WTC11 (cell line): ENCODE measurements at places on chromosomes 11 and 22. TPM values are rescaled to one million over a fixed set of nuclear protein-coding genes. Genes with fewer than 3 reads are reported as not detected.

Gene SCUBE1
- 6.9 to 9.6 TPM (median 7.8 TPM) in 3 replicates for total RNA-seq

Gene HPX
- 1.4 to 2.4 TPM (median 1.7 TPM) in 3 replicates for total RNA-seq

Gene OR52E8
- total RNA-seq = not detected in 3 replicates

Gene PKDREJ
- total RNA-seq = 0.02 to 0.07 TPM in 2 of 3 replicates, not detected in the other

Gene SLC16A8
- 0.53 to 0.98 TPM (median 0.57 TPM) in 3 replicates for total RNA-seq

Gene CARD18
- total RNA-seq = not detected in 3 replicates

Gene THY1
- total RNA-seq = 325 to 376 TPM (median 365 TPM) in 3 replicates

Gene SAA2
- 4.1 to 8.2 TPM (median 5.0 TPM) in 3 replicates for total RNA-seq

Gene KCNJ11
- 8.2 to 10.0 TPM (median 8.7 TPM) in 3 replicates for total RNA-seq

Gene SAA1
- 7.7 to 12.8 TPM (median 8.8 TPM) in 3 replicates for total RNA-seq

Gene IFTAP
- 3.8 to 4.2 TPM (median 4.1 TPM) in 3 replicates for total RNA-seq

Gene EMID1
- 6.0 to 8.6 TPM (median 6.1 TPM) in 3 replicates for total RNA-seq

Gene OR10A4
- total RNA-seq = not detected in 3 replicates

Gene TESMIN
- total RNA-seq = 78.8 to 91.9 TPM (median 85.6 TPM) in 3 replicates

Gene EEF1G
- 1,667 to 1,857 TPM (median 1,846 TPM) in 3 replicates for total RNA-seq

Gene KCNQ1
- total RNA-seq = 2.5 to 4.3 TPM (median 4.0 TPM) in 3 replicates

Gene PRODH
- 42.6 to 97.3 TPM (median 56.1 TPM) in 3 replicates for total RNA-seq

Gene NPAS4
- 0.27 to 0.79 TPM (median 0.44 TPM) in 3 replicates for total RNA-seq

Gene PLEKHB1
- total RNA-seq = 11.4 to 15.8 TPM (median 12.0 TPM) in 3 replicates

Gene SMDT1
- total RNA-seq = 39.9 to 50.6 TPM (median 49.6 TPM) in 3 replicates

Gene F2
- 0.50 to 0.82 TPM (median 0.73 TPM) in 3 replicates for total RNA-seq

Gene IGSF22
- 0.32 to 0.64 TPM (median 0.52 TPM) in 3 replicates for total RNA-seq

Gene OR4D5
- not detected in 3 replicates for total RNA-seq

Gene OSM
- total RNA-seq = not detected in 3 replicates

Gene CCDC87
- 0.71 to 0.85 TPM (median 0.80 TPM) in 3 replicates for total RNA-seq

Gene MN1
- 16.3 to 21.3 TPM (median 16.7 TPM) in 3 replicates for total RNA-seq

Gene CACNA1I
- total RNA-seq = 2.1 to 2.9 TPM (median 2.3 TPM) in 3 replicates

Gene INPP5J
- 6.2 to 9.0 TPM (median 7.7 TPM) in 3 replicates for total RNA-seq

Gene KLHL35
- 0.22 to 0.60 TPM (median 0.39 TPM) in 3 replicates for total RNA-seq

Gene APOL5
- total RNA-seq = not detected in 3 replicates

Gene TECTA
- total RNA-seq = 0.37 to 0.66 TPM (median 0.37 TPM) in 3 replicates

Gene INSC
- total RNA-seq = 0.44 to 0.76 TPM (median 0.73 TPM) in 3 replicates

Gene SHANK3
- 9.6 to 10.5 TPM (median 9.7 TPM) in 3 replicates for total RNA-seq

Gene DGAT2
- total RNA-seq = 1.6 to 3.3 TPM (median 2.8 TPM) in 3 replicates

Gene MISFA
- 2.3 to 3.2 TPM (median 3.2 TPM) in 3 replicates for total RNA-seq

Gene NAALAD2
- 3.7 to 6.0 TPM (median 5.5 TPM) in 3 replicates for total RNA-seq

Gene ADAMTS15
- 3.1 to 3.7 TPM (median 3.2 TPM) in 3 replicates for total RNA-seq

Gene EHF
- 0.16 to 0.60 TPM (median 0.46 TPM) in 3 replicates for total RNA-seq

Gene KRTAP5-9
- total RNA-seq = not detected in 3 replicates

Gene PARVA
- 8.4 to 10.4 TPM (median 9.0 TPM) in 3 replicates for total RNA-seq

Gene RCOR2
- total RNA-seq = 77.4 to 98.3 TPM (median 92.0 TPM) in 3 replicates

Gene AKIP1
- 21.1 to 26.0 TPM (median 22.0 TPM) in 3 replicates for total RNA-seq

Gene OR4D10
- 0.07 TPM in 1 of 3 replicates, not detected in the others for total RNA-seq

Gene AGBL2
- total RNA-seq = 3.7 to 4.2 TPM (median 4.1 TPM) in 3 replicates

Gene HTR3B
- total RNA-seq = not detected in 3 replicates

Gene SHISA8
- 2.1 to 2.4 TPM (median 2.2 TPM) in 3 replicates for total RNA-seq

Gene PANX3
- not detected in 3 replicates for total RNA-seq
